Activated T-helper 1 cell treated with anti-CD3 and anti-CD28 coated beads, Interleukin-12 subunit alpha, Interleukin-12 subunit beta, Interleukin-2, Interleukin-4 antibody, amounts not matched to agents 30 ng/mL and 10 ng/mL and 1 ng/mL, durations not matched to agents 14 hours and 24 hours and 36 hours (primary cell): ENCODE measurements at places on chromosomes 6 and 20.

- no peak for DNase-seq
Measured at GRCh38 chr20:58909585-58909984, 57.1 kb downstream of the GNAS start.

- no peak for DNase-seq
Measured at GRCh38 chr20:14879020-14879697, 541.7 kb upstream of the FLRT3 start.

DNA sequence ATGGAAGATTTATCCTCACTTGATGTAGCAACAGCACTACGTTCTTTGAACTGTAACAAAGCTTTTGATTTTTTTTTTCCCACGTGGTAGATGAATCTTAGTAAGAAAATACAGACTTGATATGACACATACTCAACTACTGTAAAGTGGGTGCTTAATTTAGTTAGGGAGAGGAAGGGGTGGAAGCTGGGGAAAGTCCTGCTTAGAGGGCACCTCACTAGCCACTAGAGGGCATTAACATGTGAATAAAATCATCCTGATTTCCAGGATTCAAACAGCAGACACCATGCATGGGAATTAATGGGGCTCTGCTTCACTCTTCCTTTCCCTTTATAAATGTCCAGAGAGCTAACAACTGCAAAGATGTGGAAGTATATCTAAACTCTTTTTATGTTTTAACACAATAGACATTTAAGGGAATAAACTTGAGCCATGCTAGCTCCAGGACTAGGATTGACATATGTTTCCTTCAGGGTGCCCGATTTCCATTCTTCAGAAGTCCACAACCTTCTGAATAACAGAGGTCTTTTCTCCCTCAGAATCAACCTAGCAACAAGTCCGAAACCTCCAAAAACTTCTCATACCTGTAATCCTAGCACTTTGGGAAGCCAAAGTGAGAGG is 250.1 kb downstream of the ATXN1 start:
- DNase-seq, result no peak

- DNase-seq, result no peak
Measured at GRCh38 chr6:163083141-163083540, 331.4 kb upstream of the QKI start.

GRCh38 chr6:138821519-138821918 is 25.6 kb downstream of the ECT2L start:
- no peak for DNase-seq

GRCh38 chr6:95228636-95229035 is 348.7 kb upstream of the MANEA start:
- no peak for DNase-seq

DNA sequence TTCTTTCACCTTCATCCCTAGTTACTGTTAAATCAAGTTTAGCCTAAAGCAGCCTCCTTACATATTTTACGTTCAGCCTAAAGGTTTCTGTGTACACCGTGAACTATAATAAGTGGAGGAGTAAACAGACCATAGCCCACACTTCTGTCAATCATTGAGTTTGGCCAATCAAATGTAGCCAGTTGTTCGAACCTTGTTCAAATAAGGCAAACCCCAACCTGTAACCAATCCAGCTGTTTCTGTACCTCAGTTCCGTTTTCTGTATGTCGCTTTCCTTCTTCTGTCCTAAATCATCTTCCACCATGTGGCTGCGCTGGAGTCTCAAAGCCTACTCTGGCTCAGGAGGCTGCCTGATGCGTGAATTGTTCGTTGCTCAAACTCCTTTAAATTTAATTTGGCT is 1.8 kb upstream of the FBXO30 start:
- DNase-seq, result no peak

GRCh38 chr6:132506869-132507808 is 5.8 kb downstream of the STX7 start:
- DNase-seq, result no peak

- no peak for DNase-seq
Measured at GRCh38 chr6:50653253-50653652, 60.1 kb upstream of the TFAP2D start.

GRCh38 chr6:56363796-56364430 is 116.5 kb upstream of the COL21A1 start:
- no peak for DNase-seq

DNA sequence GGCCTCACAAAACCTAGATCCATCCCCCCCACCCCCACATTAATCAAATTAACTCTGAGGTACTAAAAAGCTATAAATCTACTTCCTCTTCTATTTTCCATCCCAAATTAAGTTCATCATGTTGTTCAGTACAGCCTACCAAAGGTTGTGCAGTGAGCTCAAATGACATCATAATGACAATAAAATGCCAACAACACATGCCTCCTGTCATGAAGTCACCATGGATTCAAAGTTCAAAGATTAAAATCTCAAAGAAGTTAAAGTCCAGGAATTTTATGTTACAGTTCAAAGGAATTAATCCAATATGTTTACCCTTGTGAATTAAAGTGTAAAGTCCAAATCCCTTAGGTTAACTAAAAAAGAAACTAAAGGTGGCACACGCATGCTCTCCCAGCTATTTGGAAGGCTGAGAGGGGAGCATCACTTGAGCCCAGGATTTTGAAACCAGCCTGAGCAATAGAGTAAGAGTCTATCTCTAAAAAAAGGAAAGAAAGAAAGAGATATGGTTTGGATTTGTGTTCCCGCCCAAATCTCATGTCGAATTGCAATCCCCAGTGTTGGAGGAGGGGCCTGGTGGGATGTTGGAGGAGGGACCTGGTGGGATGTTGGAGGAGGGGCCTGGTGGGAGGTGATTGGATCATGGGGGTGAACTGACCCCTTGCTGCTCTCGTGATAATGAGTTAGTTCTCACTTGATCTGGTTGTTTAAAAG is 25.7 kb upstream of the SIRT5 start:
- no peak for DNase-seq

GRCh38 chr20:37408302-37409193 is 62.6 kb downstream of the SRC start:
- no peak for DNase-seq

DNA sequence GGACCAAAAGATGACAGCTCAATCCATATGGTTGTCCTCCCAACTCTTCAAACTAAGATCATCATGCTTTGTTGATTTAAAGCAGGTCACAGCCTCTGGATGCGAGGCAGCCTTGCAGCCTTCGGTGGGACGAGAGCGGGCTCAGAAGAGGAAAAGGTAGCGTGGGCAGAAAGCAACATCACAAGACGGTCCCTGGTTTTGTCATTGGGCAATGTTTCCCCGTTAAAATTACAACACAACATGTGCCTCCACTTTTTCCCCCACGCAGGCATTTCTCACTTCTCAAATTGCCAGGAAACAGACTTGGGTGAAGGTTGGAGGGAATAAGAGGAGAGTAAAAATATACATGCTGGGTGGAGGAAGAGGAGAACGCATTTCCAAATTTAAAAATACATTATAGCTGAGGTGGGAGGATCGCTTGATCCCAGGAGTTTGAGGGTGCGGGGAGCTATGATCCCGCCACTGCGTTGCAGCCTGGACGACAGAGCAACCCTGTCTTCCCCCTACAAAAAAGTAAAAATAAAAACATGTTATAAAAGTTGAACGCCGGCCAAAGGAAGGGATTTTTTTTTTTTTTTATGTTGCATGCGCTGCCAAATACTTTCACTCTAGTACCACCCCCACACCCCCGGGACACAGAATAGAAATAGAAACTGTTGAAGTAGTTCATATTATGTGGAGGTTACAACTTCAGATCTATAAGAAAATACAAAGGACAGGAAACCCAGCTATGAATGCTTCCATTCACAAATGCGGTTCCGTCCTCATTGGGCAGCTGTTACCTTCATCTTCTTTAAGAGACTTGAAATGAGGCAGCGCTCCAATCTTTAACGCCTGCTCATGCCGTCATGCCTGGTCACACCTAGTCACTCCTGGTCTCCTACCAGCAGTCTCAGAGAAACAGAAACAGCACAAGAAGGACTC is 13.9 kb upstream of the NAA20 start:
- no peak for DNase-seq

DNA sequence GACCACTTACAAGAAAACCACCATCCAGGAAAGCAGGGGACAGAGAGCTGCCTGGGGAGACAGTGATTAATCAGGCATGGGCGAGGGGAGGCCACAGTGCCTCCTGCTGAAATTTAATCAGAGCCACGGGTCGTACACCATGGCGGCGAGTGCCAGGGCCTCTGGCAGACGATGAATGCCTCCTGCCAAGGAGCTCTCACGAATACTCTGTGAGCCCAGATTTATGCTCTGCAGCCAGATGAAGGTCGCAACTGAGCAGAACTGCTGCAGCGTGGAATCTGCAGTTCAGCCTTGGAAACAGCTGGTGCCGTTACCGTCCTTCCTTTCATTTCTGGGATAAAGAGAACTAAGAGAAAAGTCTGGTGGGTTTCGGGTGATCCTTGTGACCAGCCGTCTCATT is 85.6 kb downstream of the BFSP1 start:
- no peak for DNase-seq

DNA sequence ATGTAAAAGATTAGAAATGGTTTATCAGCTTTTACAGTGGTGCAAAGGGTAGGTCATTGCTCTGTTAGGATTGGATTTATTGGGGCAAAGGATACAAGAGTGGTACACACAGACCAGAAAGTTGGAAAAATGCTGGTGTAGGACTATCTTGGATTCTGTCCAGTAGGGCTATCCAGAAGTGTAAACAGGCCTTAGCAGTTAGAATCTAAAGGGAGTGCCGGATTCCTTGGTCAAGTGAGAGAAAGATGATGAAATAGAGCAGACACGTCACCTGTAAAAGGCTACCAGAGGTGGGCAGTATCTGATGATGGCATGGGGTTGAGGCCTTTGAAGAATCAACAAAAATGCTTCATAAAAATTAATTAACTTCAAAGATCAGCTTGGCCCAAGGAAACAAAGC is 975.9 kb downstream of the KIF16B start:
- no peak for DNase-seq

DNA sequence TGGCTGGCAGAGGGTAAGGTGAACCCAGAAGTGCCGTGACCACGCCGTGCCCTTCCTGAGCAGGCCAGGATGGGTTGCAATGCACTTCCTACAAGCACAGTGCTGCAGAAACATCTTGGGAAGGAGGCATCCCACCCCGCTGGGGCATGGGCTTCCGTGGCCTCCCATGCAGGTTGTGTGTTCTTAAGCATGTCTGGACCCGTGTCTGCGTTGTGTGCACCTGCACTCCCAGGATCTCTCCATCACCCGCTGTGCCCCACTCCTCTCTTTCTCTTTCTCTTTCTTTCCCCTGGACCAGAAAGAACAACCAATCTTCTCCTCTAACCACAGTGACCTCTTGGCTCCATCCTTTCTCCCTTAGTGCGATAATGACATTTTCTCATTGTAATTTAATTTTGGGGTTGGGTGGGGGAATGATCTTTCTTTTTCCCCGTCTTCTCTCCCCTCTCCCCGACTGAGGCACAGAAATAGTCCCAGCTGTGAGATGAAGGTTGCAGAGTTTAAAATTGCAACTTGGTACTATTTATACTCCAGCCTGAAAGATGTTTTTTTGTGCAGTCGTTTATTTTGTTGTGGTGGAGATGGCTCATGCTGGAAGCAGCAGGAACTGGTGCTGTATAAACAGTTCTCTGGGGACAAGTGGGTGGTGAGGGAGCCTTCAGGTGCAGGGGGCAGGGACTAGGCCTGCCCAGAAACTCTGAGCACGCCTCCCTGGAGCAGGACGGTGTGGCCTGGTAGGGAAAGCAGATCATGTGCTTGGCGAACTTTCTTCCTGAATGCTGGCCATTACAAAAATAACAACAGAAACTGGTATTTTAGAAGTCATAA is 20.5 kb downstream of the BCAS4 start:
- no peak for DNase-seq

- no peak for DNase-seq
Measured at GRCh38 chr20:60036746-60037499, 78.7 kb downstream of the CDH26 start.

- DNase-seq, result no peak
Measured at GRCh38 chr6:144250276-144250675, 34.9 kb upstream of the UTRN start.

- no peak for DNase-seq
Measured at GRCh38 chr20:48358176-48359054, 469.4 kb downstream of the PREX1 start.

GRCh38 chr6:25709761-25710160 is 44.8 kb upstream of the SLC17A4 start:
- DNase-seq, result no peak

DNA sequence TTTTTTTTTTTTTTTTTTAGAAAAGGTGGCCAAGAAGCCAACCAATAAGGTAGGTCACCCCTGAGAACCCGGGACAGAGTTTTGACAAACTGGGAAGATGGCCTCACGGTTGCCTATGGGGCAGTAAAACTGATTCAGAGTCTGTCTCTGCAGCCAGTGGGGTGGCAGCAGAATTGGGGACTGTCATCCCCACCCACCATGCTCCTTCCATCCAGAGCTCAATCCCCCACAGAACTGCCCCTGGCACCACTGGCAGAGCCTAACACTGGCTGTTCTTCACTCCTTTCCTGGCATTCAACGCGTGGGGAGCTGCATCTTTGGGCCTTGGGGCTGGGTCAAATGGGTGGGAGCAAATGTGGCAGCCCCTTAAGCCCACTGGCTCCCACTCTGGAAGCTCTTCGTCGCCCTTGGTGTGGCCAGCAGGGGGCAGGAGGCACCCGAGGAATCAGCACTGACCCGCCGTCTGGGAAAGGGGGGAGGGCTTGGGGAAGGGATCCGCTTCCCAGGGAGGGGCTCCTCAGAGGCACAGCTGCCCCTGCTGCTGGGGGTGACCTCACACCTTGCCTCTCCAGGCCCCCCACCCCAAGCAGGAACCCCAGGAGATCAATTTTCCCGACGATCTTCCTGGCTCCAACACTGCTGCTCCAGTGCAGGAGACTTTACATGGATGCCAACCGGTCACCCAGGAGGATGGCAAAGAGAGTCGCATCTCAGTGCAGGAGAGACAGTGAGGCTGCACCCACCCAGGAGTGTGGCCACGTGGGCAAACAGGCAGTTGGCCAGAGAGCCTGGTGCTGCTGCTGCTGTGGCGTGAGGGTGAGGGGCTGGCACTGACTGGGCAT is 10.4 kb downstream of the CD40 start:
- DNase-seq, result no peak

DNA sequence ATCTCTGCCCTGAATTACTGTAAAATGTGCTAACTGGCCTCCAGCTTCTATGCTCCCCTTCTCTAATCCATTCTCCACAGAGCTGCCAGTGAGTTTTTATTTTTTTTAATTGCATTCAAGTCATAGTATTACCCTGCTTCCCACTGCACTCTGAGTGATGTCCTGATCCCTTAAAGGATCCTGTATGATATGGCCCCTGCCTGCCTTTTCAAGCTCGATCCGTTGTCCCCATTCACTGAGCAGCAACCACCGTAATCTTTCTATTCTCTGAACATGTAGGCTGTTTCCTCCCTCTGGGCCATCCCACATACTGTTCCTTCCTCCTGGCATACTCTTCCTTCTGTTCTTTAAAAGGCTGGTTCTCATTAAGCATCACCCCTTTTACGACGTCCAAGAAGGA is 9.3 kb downstream of the TNFRSF21 start:
- DNase-seq, result no peak

GRCh38 chr6:155678361-155678760 is 222.7 kb upstream of the NOX3 start:
- DNase-seq, result no peak
